ENCODE measurements at places on chromosomes 3 and 15.

- peak; percentile 98 for DNase-seq
These were observed at the start of gene NISCH for GRCh38 chr3:52455283-52456168. Gene NISCH (plus strand): TSS chr3:52455604. CDS start chr3:52455642, 38 bp downstream.

- no peak for DNase-seq
These were observed 233.2 kb downstream of the ZBBX start for GRCh38 chr3:167146911-167147310.

GRCh38 chr3:53114412-53115074 is 15.7 kb downstream of the RFT1 start:
- peak; percentile 33 for DNase-seq

GRCh38 chr3:57026944-57027343 is 33.5 kb upstream of the SPATA12 start:
- no peak for DNase-seq

DNA sequence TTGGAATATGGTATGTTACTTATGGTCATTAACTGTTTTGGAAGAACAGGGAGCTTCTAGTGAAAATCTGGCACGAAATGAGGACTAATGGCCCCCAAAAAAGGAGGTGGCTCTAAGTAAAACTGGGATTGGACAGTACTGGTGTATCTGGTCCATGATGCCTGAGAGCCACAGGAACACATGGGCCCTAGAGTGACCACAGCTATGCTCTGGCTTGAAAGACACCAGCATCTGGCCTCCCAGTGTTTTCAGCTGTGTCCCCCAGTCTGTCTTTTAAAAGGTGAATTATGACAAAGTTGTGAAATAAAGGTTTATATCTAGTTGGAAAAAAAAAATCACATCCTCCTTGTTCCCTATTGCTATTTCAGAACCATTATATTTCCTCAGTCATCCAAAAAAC is 64.5 kb downstream of the GSK3B start:
- no peak for DNase-seq

GRCh38 chr3:159451067-159451466 is 537.6 kb upstream of the IL12A start:
- no peak for DNase-seq

DNA sequence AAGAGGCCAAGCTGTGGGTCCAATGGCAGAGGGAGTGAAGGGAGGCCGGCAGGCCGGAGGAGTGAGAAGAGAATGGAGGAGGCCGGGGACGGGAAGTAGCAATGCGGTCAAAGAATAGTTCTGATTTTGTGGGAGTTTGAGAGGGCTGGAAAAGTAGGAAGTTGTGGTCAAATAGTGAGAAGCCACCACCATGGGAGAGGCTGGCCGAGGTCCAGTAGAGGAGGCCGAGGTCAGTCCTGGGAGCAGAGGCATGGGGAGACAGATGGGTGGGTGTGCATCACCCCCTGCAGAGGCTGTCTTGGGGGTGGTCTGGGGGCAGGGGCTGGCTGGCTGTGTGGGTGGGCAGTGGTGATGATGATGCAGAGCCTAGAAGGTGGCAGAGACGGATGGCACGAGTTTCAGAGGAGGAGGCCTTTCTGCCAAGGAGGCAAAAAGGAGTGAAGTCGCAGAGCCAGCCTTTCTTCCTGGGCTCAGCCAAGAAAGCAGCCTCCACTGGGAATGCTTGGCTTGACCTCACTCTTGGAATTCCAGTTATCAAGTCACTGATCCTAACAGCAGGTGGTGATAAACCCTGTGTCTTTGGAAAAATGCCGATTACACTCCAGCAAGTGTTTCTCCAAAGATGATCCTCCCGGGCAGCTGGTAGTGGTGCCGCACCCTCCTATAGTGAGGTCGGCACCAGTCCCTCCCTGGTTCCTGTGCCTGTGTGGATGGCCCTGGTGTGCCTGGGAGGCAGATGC is 57.3 kb downstream of the ARNT2 start:
- DNase-seq = no peak

GRCh38 chr3:181868576-181869082 is 156.9 kb downstream of the SOX2 start:
- DNase-seq = no peak

DNA sequence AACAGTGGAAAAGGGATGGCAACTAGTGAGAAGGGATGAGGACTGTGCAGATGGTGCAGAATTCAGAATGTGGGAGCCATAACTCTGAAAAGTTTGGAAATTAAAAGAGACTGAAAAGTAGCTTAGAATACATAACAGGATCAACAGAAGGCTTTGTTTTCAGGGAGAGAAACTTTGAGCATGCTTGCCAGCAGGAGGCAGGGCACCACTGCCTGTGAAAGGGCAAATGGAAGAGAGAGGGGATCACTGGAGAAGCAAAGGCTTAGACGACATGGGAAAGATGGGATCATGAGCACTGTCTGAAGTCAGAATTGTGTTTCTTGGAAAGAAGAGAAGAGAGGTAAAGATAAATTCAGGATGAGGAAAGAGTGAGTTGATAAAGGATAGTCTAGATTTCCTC is 99.6 kb downstream of the ABI3BP start:
- no peak for DNase-seq

DNA sequence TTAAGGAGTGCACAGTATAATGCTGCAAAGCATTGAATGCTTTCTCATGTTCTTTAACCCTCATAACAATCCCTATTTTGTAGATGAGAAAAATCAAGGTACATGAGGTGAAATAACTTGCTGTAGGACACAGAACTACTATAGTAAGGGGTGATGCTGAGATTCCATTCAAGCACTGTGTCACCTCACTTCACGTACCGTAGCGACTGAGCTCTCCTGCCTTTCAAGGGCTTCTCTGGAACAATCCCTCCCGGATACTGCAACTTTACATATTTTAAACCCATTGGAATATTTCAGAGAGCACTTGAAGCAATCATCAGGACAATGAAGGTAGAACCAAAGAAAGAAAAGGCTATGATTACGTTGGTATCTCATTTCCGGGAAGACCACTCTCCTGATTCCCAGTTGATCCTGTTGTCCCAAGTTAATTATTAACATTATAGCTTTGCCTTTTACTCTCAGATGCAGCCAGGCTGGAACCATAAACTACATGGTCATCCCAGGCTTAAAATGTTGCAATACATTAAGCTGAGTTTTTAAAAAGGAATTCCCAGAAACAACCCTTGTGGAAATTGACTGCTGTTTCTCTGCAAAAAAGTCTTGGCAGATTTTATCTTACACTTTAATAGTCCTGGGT is 252.2 kb upstream of the IGF1R start:
- no peak for DNase-seq
